ENCODE measurements at places on chromosomes 5 and 9.

GRCh38 chr5:73307645-73308355 lies 134.8 kb downstream of the TMEM174 start:
- DNase-seq, result no peak

DNA sequence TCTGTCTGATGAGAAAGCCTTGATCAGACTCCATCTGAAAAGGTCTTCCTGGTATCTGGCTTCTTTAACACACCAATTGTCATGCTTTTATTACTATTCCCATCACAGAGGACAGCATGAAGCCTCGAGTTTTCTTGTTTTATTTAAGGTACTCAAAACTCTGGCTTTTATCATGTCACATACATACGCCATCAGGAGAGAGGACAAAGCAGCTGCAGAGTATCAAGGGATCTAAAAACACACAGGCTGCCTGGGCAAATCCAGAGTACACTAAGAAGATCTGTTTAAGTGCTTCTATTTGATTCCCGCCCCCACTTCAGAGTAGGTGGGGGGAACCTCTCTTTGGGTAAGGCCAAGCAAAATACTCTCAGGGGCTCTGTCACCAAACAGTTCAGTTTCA lies 277.2 kb downstream of the SPOCK1 start:
- DNase-seq, result no peak

GRCh38 chr9:130181678-130182380 lies 9.6 kb downstream of the NCS1 start:
- no peak for DNase-seq

- DNase-seq, result no peak
Measured at GRCh38 chr9:131188976-131189375, 63.6 kb downstream of the NUP214 start.

DNA sequence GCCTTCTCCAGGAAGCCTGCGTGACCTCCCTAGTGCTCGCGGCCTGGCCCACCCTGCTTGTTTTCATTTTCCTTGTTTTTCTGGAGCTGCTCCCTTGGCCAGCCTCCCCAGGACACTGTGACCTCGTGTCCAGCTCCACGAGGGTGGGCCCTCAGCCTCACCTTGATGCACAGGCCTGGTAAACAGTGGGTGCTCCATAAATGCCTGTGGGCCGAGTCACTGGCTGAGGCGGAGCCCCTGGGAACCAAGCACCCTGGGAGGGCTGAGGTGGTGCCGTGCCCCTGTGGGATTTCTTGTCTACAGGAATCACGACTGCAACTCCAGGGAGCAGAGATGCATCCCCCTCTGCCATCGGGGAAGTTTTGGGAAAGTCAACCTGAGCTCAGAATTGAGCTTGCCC lies 17.2 kb downstream of the FAM163B start:
- no peak for DNase-seq

GRCh38 chr5:132867046-132867451 lies 607 bp downstream of the UQCRQ start:
- no peak for DNase-seq

- DNase-seq, result no peak
Measured at GRCh38 chr5:102638316-102638715, 116.8 kb upstream of the PAM start.

GRCh38 chr5:25006734-25007133 lies 362.0 kb upstream of the CDH10 start:
- no peak for DNase-seq

GRCh38 chr9:135066291-135066690 lies 21.2 kb upstream of the OLFM1 start:
- no peak for DNase-seq

GRCh38 chr5:8740595-8740994 lies 805.3 kb downstream of the SEMA5A start:
- no peak for DNase-seq

GRCh38 chr5:150180241-150181026 lies 9.4 kb upstream of the SLC6A7 start:
- DNase-seq, result no peak

- DNase-seq, result no peak
Measured at GRCh38 chr5:177987326-177987725, 8.7 kb downstream of the PROP1 start.

- no peak for DNase-seq
Measured at GRCh38 chr9:137277329-137278041, at the start of gene TOR4A. Gene TOR4A (plus strand): TSS chr9:137277726. CDS start chr9:137278690, 964 bp downstream.

DNA sequence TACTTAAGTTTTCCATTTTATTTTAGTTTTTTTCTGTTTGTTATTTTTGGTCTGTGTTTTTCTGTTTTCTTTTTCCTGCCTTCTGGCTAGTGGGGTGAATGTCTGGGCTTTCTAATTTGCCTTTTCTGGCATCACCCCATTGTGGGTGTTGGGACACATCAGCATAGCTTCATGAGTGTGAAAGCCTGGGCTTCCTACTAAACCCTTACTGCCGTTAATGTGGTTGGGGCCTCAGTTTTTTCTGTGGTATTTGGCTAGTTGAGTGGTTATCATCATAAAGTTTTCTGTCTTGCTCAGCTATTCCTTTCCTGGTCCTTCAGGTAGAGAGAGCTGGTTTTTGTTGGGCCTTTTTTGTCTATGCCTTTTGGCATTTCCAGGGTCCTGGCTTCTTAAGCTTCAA lies 21.4 kb downstream of the C5orf47 start:
- no peak for DNase-seq

- no peak for DNase-seq
Measured at GRCh38 chr9:13787234-13787833, 507.8 kb upstream of the MPDZ start.

All from activated CD4-positive, CD25-positive, alpha-beta regulatory T cell treated with anti-CD3 and anti-CD28 coated beads, Interleukin-2, amount 50 U/mL, for 16 hours (primary cell).